GM23248 (cell line): ENCODE measurements at places on chromosomes 5 and 9. TPM values are rescaled to one million over a fixed set of nuclear protein-coding genes. Genes with fewer than 3 reads are reported as not detected.

DNA sequence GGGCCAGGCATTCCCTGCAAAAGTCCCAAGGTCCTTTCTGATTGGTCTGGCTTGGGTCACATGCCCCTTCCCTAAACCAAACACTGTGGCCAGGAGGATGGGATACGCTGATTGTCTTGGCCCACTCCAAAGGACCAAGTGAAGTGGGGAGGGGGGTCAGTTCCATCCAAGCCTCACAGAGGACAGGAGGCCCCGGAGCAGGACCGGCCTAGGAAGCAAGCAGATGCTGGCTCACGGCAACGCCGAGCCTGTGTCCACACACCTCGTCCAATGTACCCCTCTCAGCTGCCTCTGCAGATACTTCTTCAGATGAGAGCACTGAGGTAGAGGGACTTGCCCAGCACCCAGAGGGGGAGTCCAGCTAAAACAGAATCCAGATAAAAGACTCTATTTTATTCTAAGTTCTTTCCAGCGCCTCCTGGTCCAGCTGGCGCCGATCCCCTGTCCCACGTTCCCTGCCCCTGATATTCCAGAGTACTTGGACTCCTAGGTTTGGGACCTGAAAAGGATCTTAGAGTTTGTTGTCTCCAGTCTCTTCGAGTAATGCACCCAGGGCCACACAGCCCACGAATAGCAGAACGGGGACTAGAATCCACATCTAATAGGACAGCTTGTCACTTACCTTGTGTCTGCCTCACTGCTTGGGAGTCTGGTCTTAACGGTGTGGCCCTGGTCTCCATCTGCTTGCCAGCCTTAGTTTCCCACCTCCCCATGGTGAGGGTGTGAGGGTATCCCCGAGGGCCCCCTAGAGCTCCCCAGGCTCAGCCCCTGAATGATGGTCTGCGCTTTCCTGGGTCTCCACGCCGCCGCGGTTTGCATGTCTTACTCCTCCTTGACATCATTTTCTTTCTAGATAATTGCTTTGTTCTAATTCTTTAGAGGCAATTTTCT, 72.4 kb upstream of the UNC5A start:
- no peak for DNase-seq
- no peak overlapping the region for H3K27ac ChIP-seq

DNA sequence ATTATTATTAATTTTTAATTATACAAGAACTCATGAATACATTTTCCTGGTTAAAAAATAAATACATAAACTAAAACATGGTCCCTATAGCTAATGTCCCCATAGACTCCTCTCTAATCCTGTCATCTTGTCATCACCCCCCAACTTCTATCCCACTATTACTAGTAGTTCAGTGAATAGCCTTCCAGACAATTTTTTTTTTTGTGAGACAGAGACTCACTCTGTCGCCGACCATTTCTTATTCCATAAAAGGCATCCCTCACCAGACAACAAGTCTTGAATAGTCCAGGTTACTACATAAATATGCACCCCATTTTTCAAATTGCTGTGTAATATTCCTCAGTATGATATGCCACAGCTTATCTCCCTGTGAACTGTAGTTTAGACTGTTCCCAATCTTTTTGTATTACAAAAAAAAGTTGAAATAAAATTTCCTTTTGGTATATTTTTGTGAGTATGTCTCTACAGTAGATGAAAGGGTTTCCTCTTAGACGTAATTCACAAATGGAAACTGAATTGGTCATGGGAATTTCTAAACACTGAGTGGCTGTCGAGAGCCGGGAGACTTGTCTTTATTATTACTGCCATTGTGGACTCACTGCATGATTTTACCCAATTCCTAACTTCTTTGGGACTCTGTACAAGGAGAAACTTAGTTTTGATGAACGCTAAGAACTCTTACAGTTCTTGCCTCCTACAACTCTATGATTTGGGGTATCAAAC, 6.4 kb upstream of the ABLIM3 start:
- H3K36me3 ChIP-seq: no peaks in the 10 kb centered on the region
- peak overlapping the region; percentile 76 for H3K27ac ChIP-seq
- no peak overlapping the region for H3K4me3 ChIP-seq
- H3K27me3 ChIP-seq: no peaks in the 10 kb centered on the region
- H3K4me1 ChIP-seq: peaks cover 35% of the 10 kb centered on the region
- DNase-seq: peak; percentile 64

DNA sequence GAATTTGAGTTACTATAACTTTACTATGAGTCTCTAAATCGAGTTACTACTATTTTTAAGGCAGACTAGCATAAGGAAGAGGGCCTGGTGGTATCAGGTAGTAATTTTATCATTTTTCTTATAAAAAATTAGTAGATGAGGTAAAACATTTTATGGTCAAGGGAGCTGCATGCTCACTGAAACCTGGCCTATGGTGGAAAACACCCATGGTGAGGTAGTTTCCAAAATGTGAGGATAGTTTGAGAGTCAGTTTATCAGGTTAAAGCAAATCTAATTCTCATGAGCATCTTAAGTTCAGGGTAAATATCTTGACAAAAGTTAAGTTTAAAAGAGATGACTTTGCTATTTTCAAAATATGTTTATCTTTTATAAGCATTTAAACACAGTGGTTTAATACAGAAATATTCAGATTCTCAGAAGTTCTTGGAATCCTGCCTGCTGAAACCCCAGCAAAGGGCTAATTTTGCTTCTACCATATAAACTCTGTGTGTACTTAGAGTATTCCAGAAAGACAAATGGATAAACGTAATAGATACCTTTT, 10.0 kb downstream of the DDX4 start:
- H3K27ac ChIP-seq: no peak overlapping the region
- H3K27me3 ChIP-seq: no peaks in the 10 kb centered on the region
- no peak for DNase-seq
- no peaks in the 10 kb centered on the region for H3K36me3 ChIP-seq
- H3K4me1 ChIP-seq: no peaks in the 10 kb centered on the region

- H3K36me3 ChIP-seq: no peaks in the 10 kb centered on the region
- H3K4me3 ChIP-seq: no peak overlapping the region
- H3K27ac ChIP-seq: no peak overlapping the region
These were observed 14.0 kb upstream of the EGFL7 start for GRCh38 chr9:136648751-136649150.

DNA sequence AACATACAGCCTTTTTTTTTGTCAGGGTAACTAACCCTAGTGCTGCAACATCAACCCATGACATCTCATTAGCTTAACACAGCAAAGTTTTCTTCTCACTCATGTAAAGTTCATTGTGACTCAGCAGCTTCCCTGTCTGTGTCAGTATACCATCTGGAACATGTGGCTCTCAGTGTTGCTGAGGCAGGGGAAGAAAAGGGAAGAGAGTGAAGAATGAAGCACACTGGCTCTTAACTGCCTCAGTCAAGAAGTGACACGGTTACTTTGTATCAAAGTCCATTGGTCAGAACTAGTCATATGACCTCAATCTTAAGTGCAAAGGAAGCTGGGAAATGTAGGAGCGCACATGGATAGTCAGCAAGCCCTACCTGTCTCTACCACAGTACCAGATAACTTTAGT, 185.0 kb upstream of the ELL2 start:
- H3K4me1 ChIP-seq: peaks cover 46% of the 10 kb centered on the region
- DNase-seq: peak; percentile 90
- H3K27ac ChIP-seq: peak overlapping the region; percentile 62

DNA sequence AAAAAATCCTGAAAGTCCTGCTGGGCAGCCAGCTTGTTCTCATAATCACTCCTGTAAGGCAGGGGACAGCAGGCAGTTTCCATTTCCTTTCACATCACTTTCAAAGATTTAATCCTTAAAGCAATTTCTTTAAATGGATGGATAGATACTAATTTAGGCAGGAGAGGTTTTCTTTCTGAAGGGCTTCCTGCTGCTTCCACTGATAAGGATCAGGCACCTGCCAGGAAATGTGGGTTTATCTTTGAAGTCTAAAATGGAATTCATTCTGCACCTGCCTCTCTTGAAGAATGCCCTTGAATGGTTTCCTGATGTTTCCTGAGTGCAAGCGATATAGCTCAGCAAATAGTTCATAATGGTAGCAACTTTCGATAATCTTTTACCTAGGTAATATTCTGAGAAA, 64.5 kb downstream of the STARD4 start:
- peaks cover 13% of the 10 kb centered on the region for H3K4me1 ChIP-seq
- H3K4me3 ChIP-seq: no peak overlapping the region
- no peaks in the 10 kb centered on the region for H3K27me3 ChIP-seq
- H3K27ac ChIP-seq: no peak overlapping the region
- no peak for DNase-seq

DNA sequence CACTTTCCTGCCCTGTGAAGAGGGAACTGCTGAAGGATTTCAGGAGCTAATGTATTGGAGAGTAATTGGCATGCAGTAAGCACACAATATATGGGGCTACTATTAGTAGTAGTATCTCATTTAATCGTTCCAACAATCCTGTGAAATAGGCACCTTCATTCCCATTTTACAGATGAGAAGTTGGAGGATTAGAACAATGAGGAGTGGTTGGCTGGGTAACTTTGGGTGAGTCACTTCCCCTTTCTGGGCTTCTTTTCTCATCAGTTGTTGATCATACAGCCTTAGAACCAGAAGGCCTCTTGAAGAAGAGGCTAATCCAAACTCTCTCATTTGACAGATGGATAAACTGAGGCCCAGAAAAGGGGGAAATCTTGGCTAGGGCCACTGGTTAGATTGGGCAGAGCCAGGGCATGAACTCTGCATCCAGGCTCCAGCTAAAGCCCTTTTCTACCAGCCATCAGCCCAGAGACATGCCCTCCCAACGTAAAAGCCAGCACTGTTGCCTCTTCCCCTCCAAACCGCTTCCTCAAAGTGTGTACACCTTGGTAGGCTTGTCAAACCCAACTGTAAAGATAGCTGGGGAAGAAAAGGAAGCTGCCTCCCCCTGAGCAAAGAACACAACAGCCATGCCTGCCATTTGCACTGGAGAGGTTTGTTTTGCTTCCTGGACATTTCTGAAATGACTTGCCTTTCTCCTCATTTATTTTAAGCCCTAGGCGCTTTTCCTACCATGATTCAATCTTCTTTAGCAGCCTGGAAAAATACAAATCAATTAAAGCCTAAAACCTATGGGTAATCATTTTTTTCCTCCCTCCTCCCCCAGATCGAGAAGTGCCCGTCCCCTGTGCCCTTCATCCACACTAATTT, 992 bp downstream of the SPACA9 start:
- H3K4me3 ChIP-seq: peak overlapping the region; percentile 97
- no peak overlapping the region for H3K27ac ChIP-seq
- no peaks in the 10 kb centered on the region for H3K4me1 ChIP-seq
- peak; percentile 12 for DNase-seq

DNA sequence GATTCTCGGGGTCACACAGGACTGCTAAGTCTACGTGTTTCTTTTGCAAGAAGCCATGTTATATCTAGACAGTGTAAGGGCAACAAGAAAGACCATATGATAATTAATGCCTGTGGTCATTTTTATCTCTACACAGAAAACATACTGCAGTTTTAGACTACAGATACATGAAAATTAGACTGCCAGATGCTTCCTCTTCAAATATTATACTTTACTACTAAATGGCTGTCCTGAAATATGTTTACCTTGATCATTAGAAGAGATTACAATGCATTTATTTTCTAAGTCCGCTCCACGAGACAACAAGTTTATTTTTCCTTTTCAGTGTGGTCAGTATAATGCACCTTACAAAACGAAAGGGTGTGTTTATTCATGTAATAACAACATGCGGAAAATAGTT, 147.6 kb downstream of the KIAA0825 start:
- H3K36me3 ChIP-seq: no peaks in the 10 kb centered on the region
- peaks cover 27% of the 10 kb centered on the region for H3K4me1 ChIP-seq
- no peak for DNase-seq
- no peaks in the 10 kb centered on the region for H3K27me3 ChIP-seq
- no peak overlapping the region for H3K4me3 ChIP-seq

- H3K27me3 ChIP-seq: no peaks in the 10 kb centered on the region
- H3K4me3 ChIP-seq: no peak overlapping the region
- H3K4me1 ChIP-seq: no peaks in the 10 kb centered on the region
- DNase-seq: no peak
These were observed 73.2 kb upstream of the PHYKPL start for GRCh38 chr5:178305801-178306200.

- 0 out of 2 replicates have a peak, but pooled peaks cover 3% of the 10 kb centered on the region for H3K4me1 ChIP-seq
- peaks cover 27% of the 10 kb centered on the region for H3K27me3 ChIP-seq
- no peak for DNase-seq
- no peak overlapping the region for H3K4me3 ChIP-seq
- no peaks in the 10 kb centered on the region for H3K36me3 ChIP-seq
These were observed 17.4 kb upstream of the ADAMTS16 start for GRCh38 chr5:5122776-5123175.

- no peak for DNase-seq
- H3K4me3 ChIP-seq: no peak overlapping the region
- H3K4me1 ChIP-seq: peaks cover 31% of the 10 kb centered on the region
- no peaks in the 10 kb centered on the region for H3K36me3 ChIP-seq
These were observed 30.8 kb upstream of the ALDH1A1 start for GRCh38 chr9:72983512-72984225.

- H3K4me3 ChIP-seq: no peak overlapping the region
- H3K36me3 ChIP-seq: no peaks in the 10 kb centered on the region
- H3K27ac ChIP-seq: no peak overlapping the region
- DNase-seq: no peak
These were observed 104.6 kb downstream of the CACNA1B start for GRCh38 chr9:137982200-137982599.

- H3K27me3 ChIP-seq: peaks cover 41% of the 10 kb centered on the region
- no peak within 1 kb of the TSS for H3K27ac ChIP-seq
- no peaks in the 10 kb centered on the region for H3K4me1 ChIP-seq
- no peak for DNase-seq
These were observed at the start of gene UNC5A for GRCh38 chr5:176810081-176810597. Gene UNC5A (plus strand): TSS chr5:176810559. CDS start chr5:176810751, 192 bp downstream.

DNA sequence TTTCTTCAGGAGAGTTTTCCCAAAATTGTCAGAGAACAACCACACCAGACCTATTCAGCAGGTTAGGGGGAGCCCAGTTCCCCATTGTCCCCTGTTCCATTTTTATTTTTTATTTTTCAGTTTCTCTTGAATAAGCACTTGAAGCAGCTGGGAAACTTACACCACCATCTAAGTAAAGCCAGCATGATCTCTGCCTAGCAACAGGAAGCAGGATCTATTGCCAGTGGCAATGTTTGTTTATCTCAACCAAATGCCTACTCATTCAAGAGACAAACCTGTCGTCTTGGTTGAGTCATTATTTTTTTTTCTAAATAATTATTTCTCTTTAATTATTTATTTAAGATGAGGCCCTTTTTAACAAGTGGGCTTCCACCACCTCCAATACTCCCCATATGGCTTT, 379.3 kb downstream of the PLK2 start:
- no peaks in the 10 kb centered on the region for H3K27me3 ChIP-seq
- no peak overlapping the region for H3K4me3 ChIP-seq
- no peaks in the 10 kb centered on the region for H3K36me3 ChIP-seq
- H3K27ac ChIP-seq: no peak overlapping the region
- peak; percentile 21 for DNase-seq

GRCh38 chr5:160640406-160640805, 211.6 kb downstream of the ATP10B start:
- DNase-seq: no peak
- H3K4me3 ChIP-seq: no peak overlapping the region
- no peaks in the 10 kb centered on the region for H3K4me1 ChIP-seq
- no peaks in the 10 kb centered on the region for H3K27me3 ChIP-seq
- H3K36me3 ChIP-seq: no peaks in the 10 kb centered on the region
- H3K27ac ChIP-seq: no peak overlapping the region

FOXD4L4 gene
- not detected in 2 replicates for total RNA-seq

APC gene
- total RNA-seq: 34.2 and 47.2 TPM in 2 replicates

PDGFRB gene
- total RNA-seq: 189 and 205 TPM in 2 replicates

SPINK1 gene
- not detected in 2 replicates for total RNA-seq

ZNG1C gene
- total RNA-seq: 11.4 and 12.8 TPM in 2 replicates
